ENCODE measurements at places on chromosomes 7 and 10. TPM values are rescaled to one million over a fixed set of nuclear protein-coding genes. Genes with fewer than 3 reads are reported as not detected.

WDFY4 gene
- 0.09 TPM for total RNA-seq

DNA sequence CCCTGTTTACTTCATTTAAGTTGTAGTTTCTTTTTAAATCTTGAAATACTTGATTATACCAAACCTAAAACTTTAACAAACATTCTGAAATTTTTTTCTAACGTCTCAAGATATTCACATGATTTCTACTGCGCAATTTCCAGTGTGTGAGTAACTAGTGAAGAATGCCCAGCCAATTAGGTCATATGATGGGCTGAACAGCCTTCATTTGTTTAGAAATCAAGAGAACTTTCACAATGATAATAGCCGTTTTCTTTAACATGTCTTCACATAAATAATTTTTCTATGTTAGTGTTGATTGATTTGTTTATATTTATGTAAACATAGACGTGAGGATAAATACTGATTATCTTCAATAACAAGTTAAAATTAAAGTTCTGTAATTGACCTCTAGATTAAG, 21.8 kb downstream of the STAM start:
- no peak for DNase-seq

- no peak for DNase-seq
These were observed 461.2 kb upstream of the VSTM2A start for GRCh38 chr7:54080971-54081370.

MKI67 gene
- 367 TPM for total RNA-seq

DNA sequence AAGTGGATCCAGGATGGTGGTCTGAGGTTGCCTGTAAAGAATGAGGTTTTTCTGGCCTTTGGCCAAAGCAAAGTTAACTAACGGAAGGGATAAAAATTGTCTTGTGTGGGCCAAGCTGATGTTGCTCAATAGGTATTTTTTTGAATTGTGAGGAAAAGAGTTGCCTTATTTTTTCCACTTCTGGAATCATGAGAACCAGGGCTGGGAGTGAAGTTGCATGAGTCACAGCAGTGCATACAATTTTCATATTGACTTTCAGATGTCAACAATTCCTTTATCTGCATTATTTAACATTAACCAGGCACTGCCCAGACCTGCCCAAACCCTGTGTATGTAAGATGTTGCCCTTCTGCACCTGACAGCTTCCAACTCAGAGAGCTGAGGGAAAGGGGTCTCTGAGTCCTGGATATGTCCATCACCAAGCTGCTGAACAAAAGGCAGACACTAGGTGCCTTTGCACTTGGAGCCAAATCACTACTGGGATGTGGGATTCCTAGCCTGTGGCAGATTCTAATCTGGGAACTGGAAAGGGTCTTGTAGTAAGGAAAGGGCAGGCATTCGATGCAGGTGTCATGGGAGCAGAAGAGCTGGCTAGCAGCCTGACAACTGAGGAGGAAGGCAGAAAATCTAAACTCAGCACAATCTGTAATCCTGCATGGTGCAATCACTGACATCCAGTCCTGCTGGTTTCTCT, 52.3 kb upstream of the SLC35B4 start:
- no peak for DNase-seq

GRCh38 chr10:24046060-24046459, 162.9 kb upstream of the KIAA1217 start:
- no peak for DNase-seq

GRCh38 chr10:110036640-110037039, 28.9 kb downstream of the ADD3 start:
- no peak for DNase-seq

ITPRID1 gene
- total RNA-seq, result not detected

AKR1C3 gene
- total RNA-seq, result 1.5 TPM

- DNase-seq, result no peak
These were observed 328.2 kb downstream of the TNS3 start for GRCh38 chr7:47253650-47254080.

TPST1 gene
- 4.4 TPM for total RNA-seq

NME8 gene
- not detected for total RNA-seq

- DNase-seq, result no peak
These were observed 83.7 kb downstream of the ATXN7L1 start for GRCh38 chr7:105792488-105793370.

DNA sequence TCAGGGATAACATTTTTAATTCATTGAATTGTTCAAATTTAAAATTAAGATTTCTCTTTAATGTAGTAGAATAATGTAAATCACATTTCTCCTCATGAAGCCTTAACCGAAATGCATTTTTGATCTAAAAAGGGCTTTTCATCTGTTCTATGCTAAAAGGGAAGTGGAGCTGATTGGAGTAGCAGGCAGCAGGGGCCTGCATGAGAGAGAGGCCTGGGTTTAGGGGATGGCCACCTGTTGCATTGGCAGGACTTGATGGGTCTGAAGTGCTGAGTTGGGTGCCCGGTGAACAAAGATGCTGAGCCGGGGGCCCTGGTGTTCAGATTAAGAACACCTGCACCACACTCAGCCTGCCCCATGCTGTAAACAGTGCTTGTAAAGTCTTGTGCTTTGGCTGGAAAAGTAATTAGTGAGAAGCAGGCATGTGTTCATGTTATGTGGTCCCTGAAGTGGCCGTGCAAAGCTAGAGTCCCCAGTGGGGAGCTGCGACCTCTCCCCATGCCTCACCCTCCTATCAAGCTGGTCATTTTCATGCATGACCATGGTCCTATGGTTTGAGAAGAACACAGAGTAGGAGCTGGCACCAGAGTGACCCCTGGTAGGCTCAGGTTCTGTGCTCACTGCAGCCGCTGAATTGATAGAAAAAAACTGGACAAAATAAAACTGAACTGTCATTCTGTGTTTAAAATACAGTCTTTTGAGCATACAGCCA, 124.3 kb downstream of the ADCY1 start:
- no peak for DNase-seq

GRCh38 chr7:31995134-31995533, 75.1 kb downstream of the PDE1C start:
- DNase-seq, result no peak

GRCh38 chr7:696426-696811, 30.1 kb upstream of the DNAAF5 start:
- DNase-seq, result no peak

DNA sequence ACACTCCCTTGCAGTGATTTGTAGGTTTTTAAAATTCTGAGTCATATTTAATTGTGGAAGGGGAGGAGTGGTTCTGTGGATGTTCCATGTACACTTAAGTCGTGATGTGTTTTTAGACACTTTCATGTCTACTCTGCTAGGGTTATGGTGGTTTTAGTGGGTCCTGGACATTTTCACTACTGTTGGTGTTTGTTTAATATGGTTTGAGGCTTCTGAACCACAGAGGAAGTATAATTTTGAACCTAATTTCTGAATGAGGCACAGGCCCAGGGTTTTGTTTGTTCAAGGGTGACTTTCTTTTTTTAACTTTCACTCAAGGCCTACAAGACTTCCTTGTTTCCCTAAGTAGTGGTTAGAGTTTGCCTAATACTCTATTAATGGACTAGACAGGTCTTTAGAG, 13.3 kb downstream of the SLC26A5 start:
- DNase-seq, result no peak

GRCh38 chr7:103993551-103993950, 4.1 kb upstream of the RELN start:
- no peak for DNase-seq

C10orf67 gene
- total RNA-seq, result 1.5 TPM

DNA sequence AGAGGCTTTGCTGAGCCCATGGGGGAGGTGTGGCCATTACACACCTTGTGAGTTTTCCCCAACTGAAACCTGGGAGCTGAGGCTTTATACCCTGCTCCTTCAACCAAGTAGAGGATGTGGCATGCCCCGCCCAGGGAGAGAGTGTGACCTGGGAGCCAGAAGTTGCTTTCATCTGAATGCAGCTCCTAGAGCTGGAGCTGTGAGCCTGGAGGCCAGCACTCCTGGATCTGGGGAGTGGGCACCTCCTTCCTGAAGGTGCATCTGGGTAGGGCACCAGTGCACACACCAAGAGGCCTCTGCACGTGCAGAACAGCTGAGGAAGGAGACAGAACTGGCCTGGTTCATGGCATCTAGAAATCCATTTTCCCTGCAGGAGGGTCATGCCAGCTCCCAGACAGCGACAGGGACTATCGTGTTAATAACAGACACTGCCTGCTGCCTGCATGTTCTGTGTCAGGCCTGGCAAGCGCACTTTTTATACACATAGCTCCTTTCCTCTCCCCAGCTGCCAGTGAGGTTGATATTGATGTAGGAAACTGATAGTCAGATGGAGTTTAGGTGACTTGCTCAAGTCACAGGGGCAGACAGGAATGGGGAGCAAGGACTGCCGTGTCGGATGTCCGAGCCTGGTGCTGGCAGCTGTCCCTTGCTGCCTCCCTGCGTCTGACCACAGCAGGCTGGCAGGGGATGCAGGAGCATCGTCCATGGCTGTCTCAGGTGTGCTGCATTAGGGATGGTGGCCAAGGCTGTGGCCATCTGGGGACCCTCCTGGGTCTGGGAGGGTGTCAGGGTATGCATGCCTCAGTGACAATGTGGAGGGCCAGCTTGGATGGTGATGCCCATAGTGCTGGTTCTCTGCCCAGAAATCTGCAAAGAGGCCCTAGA, 189.9 kb upstream of the CXCL12 start:
- DNase-seq, result no peak

TWIST1 gene
- not detected for total RNA-seq

MIOS gene
- total RNA-seq, result 20.8 TPM

GRCh38 chr7:107989618-107990373, 13.2 kb downstream of the LAMB1 start:
- DNase-seq, result no peak

TAS2R41 gene
- total RNA-seq, result not detected

GRCh38 chr10:58570307-58570723, 57.6 kb downstream of the BICC1 start:
- no peak for DNase-seq

GRCh38 chr7:1027242-1028043, 16.9 kb upstream of the GPR146 start:
- DNase-seq, result no peak

- no peak for DNase-seq
These were observed 222.8 kb downstream of the LRMDA start for GRCh38 chr10:75654171-75654771.

CYP3A4 gene
- 0.14 TPM for total RNA-seq

FAM25C gene
- total RNA-seq, result not detected

- no peak for DNase-seq
These were observed 4.5 kb downstream of the POP7 start for GRCh38 chr7:100710452-100710851.

- DNase-seq, result no peak
These were observed 17.1 kb downstream of the ST7 start for GRCh38 chr7:116970238-116970910.

DNA sequence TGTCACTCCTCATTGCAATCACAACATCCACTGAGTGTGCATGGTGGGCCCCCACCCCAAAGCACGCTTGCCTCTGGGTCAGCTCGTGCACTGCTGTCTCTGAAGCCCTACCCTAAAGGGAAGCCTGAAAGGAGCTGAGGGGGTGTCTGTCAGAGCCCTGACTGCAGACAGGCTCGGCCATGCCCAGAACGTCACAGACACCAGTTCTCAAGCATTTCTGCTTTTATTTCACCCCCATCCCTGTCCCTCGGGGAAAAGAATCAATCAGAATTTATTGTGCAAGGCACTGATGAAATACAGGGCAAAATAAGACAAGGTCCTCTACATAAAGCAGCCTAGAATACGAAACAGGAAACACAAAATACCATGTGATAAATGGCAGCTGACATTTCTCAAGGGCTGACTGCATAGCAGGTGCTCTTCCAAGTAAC, 231.8 kb downstream of the WDR37 start:
- DNase-seq, result no peak

DNA sequence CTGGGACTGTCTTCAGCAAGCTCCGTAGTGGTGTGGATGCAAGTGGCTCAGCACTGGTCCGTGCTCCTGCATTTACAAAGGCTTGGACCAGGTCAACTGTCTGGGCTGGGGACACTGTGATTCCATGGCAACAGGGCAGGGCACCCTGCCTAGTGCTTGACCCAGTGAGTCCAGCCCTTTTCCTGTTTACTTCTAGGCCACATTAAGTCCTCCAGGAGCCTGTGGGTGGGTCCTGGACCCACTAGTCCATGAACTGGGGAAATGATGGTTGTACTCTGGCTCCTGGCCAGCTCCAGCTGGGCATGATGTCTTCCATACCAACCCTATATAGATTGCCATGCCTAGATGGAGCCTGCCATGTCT, 152.0 kb downstream of the RPS24 start:
- DNase-seq, result no peak

GRCh38 chr10:3783682-3784432, 1.2 kb downstream of the KLF6 start:
- no peak for DNase-seq

DNA sequence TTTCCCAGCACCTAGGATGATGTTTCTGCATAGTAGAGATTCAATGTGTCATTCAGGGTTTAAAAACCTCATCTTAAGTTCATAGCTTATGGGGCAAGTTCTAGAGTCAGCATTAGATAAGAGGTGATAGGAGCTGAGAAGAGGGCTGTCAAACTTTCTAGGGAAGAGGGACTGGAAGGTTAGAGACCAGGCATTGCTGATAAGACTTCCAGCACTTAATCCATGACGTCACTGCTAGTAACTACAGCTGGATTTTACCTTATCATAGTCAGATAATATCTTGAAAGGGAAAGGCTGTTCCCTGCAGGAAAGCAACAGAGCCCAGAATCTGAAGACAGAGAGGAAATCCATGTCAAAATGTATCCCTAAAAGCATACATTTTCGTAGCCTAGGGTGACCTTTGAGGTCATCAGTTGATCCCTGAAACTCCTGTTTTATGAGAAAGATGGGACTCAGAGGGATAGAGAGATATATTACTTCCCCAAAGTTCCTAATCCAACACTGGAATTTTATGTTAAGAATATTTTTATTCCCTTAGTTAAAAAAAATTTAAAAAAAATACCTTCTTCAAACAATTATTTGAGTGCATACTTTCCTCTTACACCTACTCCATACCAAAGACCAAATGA, 3.3 kb upstream of the CPED1 start:
- DNase-seq, result no peak

SLC18A3 gene
- not detected for total RNA-seq

GRCh38 chr7:82678716-82679115, 235.1 kb upstream of the CACNA2D1 start:
- no peak for DNase-seq

All from activated naive CD4-positive, alpha-beta T cell treated with anti-CD3 and anti-CD28 coated beads, Interleukin-2, amount 50 U/mL, for 72 hours (primary cell).